ENCODE measurements at places on chromosomes 5 and 9.

- no peak for DNase-seq
Observed at GRCh38 chr5:4058899-4059298, 463.3 kb downstream of the IRX1 start.

DNA sequence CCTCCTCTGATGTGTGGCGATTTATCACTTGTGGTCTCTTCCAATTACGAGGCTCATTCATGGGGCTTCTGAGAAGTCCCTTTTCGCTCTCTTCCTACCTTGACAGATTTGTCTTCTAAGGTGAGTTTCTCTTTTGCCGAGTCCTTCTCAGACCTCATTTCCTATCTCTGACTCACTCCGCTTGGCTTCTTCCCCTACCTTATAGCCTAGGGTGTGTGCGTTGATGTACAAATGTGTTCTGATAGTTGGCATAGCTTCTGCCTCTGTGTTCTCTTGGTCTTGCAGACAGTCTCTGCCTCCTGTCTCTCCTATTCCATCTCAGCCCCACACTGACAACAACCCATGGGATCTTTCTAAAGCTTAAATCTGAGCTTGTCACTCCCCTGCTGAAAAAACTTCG is 56.9 kb upstream of the SHB start:
- DNase-seq: no peak

DNA sequence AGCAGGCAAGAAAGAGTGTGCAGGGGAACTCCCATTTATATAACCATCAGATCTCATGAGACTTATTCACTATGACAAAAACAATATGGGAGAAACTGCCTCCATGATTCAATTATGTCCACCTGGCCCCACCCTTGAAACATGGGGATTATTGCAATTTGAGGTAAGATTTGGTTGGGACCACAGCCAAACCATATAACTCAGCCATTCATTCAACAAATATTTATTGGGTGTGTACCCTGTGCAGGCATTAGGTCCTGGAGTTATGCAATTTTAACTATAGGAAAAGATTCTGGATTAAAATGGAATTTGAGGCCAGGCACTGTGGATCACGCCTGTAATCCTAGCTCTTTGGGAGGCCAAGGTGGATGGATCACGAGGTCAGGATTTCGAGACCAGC is 124.2 kb upstream of the GAS1 start:
- DNase-seq: no peak

GRCh38 chr9:13841746-13842462 is 472.0 kb downstream of the NFIB start:
- DNase-seq: no peak

DNA sequence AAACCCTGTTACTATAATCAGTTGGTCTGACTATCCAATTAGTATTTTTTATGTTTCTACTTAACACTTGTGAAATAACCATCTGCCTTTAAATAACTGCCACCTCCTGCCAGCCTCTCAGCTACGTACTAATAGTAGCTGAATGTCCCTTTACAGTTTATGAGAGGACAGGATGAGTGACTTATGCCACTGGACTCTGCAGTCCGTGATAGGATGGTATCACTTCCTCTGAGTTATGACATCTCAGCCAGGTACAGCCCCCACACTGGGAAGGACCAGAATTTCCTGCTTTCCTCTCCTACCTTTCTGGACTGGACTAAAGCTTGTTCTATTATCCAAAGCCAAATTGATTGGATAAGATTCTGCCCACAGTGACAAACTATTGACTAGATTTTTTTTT is 102.9 kb downstream of the ZFAND5 start:
- DNase-seq: no peak

DNA sequence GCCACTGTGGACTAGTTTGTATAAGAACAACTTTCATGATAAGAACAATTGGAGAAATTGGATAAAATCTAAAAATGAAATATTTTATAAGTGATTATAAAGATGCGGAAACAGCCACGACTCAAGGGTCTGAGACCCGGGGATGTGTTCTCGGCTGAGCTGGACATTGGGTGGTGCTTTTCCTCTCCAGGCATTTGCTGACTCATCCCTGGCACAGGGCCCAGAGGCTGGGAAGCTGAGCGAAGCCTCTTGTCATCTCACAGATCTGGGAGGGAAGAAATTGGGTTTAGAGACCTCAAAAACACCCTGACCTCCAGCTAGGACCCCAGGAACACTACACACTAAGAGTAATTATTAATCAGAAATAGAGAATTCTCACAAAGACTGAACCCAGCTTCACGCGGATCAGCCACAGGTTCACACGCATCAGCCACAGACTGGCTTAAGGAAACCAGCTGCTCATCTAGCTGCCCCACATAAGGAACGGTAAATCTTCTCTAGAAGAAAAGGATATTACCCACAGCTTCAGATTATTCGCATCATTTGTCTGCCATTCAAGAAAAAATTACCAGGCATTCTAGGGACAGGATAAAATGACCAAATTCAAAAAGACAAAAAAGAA is 2.8 kb upstream of the OR2V1 start:
- no peak for DNase-seq

DNA sequence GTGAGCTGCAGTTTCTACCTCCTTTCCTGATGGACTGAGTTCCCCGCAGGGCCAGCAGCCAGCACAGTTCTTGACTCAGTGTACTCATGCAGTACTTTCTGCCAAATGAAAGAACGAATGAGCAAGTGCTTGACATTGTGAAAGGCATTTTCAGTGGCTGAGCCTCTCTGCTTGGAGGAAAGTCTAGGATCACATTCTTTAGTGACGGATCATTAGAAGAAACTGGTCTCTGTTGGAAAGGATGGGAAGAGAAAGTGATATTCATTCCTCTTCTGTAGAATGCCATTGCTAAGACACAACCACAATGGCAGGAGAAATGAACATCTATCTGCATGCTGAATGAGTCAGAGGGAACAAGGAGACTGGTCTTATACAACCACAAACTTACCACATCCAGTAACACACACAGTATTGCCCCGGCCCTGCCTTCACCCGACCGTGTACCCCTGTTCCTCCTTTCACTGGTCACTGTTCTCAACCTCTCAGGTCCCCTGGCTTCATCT is 206.9 kb downstream of the CRB2 start:
- DNase-seq: no peak

DNA sequence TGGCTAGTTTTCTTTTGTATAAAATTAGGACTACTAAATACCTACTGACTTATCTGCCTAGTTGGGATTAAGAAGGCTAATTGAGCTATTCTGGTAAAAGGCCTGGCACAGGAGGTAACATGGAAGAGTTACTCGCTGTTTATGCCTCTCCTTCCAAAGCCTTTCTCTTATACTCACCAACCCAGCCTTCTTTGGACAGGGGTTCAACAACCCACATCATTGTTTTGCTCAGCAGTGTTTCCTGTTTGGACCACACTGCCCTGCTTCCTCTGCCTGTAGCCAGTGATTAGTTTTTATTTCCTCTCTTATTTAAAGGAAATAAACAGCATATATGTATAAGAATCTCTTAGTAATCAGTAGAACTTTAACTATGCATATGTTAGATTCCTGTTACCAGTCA is 85.1 kb upstream of the TLX3 start:
- no peak for DNase-seq

- DNase-seq: no peak
Observed at GRCh38 chr5:65125591-65126541, 355.9 kb downstream of the ADAMTS6 start.

GRCh38 chr5:105953616-105954015 is 1717.1 kb downstream of the EFNA5 start:
- no peak for DNase-seq

GRCh38 chr5:1320436-1321344 is 24.2 kb downstream of the CLPTM1L start:
- DNase-seq: no peak

- DNase-seq: no peak
Observed at GRCh38 chr5:133702791-133703770, 90.7 kb upstream of the FSTL4 start.

- DNase-seq: no peak
Observed at GRCh38 chr5:60743511-60744314, 43.7 kb upstream of the DEPDC1B start.

GRCh38 chr5:78893940-78894677 is 91.0 kb downstream of the ARSB start:
- no peak for DNase-seq

DNA sequence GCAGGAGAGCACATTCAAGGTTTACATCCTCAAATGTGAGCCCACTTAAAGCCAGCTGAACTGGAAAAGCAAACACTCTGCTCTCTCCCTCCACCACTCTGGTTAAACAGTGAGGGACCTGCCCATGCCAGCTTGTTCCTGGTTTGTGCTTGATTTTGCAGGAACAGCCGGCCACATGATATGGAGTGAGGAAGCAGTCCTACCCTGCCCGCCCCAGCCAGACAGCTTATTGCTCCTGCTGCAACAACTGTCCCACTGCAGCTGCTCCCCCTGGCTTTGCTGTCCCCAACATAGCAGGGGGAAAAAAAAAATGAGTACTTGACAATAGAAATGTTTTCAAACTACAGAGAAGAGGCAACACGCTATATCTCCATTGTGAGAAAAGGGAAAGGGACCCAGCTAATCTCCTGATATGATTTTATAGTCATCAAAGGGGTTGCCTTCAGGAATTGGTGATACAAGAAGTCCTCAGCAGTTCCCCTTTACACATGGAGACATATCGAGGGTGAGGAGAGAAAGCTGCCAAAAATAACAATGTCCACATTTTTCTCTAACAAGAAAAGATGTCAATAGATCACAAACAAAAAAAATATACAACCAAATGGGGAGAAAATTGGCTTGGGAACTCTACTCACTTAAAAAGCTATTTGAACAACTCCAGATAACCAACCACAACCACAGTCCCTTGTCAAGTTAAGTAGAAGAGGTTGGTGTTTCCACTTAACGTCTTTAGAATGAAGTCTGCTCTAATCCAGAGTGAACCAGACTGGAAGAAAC is 4.6 kb downstream of the MYO10 start:
- DNase-seq: no peak

GRCh38 chr9:95030344-95030743 is 287.2 kb downstream of the FANCC start:
- DNase-seq: no peak

DNA sequence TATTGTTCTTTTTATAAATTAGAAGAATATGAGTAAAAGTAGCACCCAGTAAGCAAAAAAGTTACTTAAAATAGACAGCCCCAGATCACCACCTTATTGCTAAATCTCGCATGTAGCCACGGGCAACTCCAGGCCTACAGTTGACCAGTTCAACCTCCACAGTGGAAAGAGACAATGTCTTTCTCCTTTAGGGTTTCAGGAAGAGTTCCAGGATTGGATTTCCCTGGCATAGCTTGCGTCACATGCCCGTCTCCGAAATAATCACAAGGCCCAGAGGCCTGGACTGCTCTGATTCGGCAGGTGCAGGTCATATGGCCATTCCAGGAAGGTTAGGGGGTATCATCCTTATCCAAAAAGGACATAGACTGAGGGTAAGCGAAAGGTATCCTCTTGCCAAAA is 9.9 kb upstream of the PFDN1 start:
- DNase-seq: no peak

DNA sequence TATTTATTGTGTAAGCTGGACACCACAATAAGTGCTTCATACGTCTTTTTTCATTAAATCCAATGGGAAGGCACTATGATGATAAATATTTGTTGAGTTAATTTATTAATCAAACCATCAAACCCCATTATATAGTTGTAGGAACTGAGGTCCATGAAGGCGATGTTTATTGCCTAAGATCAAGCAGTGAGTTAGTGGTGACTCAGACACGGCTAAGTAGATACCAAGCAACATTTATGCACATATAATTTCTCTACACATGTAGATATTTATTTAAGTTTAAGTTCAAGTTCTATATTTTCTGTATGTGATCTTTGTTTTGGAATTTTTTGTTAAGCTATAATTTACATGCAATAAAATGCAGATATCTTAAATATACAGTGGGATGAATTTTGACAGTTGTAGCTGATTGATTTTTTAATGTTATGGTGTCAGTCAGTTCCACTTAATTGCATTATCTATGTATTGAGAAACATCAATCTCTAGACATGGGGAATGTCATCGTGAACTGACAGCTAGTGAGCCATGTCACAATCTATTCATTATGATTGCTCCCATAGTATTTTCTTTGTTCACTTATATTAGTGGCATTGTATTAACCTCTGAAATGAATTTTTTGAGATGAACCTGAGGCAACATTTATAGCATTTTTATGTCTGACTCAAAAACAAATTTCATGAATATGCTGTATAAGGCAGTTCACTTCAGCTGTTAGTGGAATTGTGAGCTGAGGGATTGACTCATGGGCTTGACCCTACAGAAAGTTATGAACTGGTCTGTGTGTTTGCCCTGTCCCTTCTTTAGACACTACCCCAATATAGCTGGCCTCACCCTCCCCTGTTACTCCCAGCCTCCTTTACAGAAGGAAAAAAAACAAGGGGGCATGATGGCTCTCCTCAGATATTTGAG is 11.9 kb upstream of the GARNL3 start:
- DNase-seq: no peak

DNA sequence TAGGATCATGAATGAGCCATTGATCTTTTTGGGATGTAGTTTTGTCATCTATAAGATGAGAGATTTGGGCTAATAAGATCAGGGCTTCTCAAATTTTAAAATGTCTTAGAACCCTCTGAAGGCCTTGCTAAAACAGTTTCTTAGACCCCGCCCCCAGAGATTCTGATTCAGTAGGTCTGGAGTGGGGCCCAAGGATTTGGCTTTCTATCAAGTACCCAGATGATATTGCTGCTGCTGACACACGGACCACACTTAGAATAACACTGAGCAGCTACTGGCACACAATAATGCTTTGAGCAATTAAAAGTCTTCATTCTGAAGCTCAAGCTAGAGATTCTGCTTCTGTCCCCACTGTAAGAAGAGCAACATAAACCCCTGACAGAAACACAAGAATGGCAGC is 216.7 kb downstream of the SMARCA2 start:
- no peak for DNase-seq

DNA sequence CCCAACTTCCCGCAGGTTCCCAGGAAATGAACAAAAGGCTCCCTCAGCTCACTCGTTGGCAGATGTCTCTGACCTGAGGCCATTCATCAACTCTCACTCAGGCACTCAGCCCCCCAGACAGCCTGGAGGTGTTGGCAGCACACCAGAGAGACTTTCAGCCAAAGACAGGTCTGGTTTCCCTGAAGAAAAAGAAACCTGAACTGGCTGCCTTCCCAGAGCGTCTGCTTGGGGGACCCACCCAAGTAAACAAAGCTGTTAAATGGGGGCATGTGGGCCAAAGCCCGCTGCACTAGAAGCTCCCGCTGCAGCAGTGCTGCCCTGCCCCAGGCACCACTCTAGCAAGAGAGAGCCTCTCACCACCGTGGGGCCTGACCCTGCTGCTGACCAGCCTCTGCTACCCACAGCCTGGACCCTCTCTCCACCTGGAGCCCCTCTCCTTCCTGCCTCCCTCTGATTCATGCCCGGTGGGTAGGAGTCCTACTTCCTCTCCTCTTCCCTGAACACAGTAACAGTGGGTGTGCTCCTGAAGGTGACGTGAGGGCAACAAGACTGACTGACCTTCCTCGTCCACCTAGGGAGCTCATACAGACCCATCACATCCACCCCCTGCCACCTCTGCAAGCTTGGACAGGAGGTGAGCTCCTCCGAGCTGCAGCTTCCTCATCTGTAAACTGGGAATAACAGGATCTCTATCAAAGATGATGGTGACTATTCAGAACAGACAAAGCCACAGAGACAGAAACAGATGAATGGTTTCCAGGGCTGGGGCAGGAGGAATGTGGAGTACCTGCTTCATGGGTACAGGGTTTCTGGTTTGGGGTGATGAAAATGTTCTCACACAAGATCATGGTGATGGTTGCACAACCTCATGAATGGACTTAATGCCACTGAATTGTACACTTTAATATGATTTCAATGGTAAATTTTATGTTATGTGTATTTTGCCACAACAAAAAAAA is 31.0 kb upstream of the GABRP start:
- DNase-seq: no peak

GRCh38 chr9:135416664-135417290 is 62.8 kb upstream of the PPP1R26 start:
- DNase-seq: no peak
